ENCODE measurements at places on chromosomes 2 and 18.

- no peak for DNase-seq
Measured at GRCh38 chr2:150045601-150046000, 441.9 kb downstream of the RND3 start.

- DNase-seq: no peak
Measured at GRCh38 chr2:114283774-114284173, 158.7 kb upstream of the DPP10 start.

- no peak for DNase-seq
Measured at GRCh38 chr18:39039813-39040212, 1474.2 kb upstream of the CELF4 start.

- no peak for DNase-seq
Measured at GRCh38 chr2:42368817-42369531, 8.0 kb upstream of the COX7A2L start.

DNA sequence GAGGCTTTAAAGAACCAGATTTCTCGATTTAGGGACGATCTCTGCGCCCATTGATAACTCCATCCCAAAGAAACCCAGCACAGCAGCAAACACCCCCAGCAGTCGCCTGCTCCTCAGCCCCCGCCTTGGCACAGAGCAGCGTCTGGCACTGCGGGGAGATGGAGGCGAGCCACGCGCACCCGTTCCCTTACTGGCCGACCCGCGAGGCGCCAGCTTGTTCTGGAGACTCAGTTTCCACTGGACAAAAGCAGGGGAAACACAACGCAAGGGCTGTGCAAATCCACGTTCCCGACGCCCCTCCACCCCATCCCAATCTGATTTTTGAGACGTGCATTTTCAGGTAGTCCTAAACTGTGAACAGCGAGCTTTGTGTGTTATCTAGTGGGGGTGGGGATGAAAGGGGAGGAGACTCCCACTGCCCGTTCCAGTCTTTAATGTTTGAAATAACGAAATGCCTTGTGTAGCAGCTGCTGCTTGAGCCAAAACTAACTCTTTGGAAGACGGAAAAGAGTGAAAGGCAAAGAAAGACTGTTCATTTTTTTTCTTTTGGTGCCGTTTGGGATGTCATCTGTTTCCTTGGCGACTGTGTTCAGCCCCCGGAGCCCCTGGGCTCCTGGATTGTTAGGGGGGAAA is 143.2 kb downstream of the MEIS1 start:
- DNase-seq: no peak

All from GOT3 (cell line).